ENCODE measurements at places on chromosomes 7 and 10.

DNA sequence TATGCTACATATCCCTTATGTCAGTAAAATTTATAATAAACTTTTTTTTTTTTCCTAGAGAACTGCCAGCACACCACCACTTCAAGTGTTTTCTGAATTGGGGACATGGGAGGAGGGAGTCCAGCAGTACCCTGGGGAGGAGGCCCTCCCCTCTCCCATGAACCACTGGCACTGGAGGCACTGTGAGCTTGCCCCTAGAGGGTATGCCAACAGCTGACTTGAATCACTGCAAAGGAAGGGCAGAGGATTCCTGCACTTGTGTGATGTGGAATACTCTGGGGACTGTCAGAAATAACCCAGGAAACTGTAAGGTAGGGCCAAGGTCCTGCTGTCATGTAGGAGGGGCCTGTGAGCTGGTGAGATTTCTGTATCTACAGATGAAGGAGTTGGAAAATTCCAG, 8.5 kb upstream of the ARMS2 start:
- DNase-seq, result no peak

GRCh38 chr7:45203459-45203858, 45.9 kb downstream of the RAMP3 start:
- DNase-seq, result no peak

- no peak for DNase-seq
These were observed 111.3 kb upstream of the C1QL3 start for GRCh38 chr10:16632996-16633395.

GRCh38 chr7:81811956-81812865, 42.4 kb upstream of the HGF start:
- DNase-seq, result no peak

- no peak for DNase-seq
These were observed 114.1 kb downstream of the VIPR2 start for GRCh38 chr7:159030490-159031134.

- DNase-seq, result no peak
These were observed at the start of gene DEPP1 for GRCh38 chr10:44978570-44979280. DEPP1 (minus strand) TSS chr10:44978809; CDS start chr10:44978030, 779 bp downstream.

GRCh38 chr7:141584935-141585334, 33.7 kb downstream of the AGK start:
- DNase-seq, result no peak

Data from HFFc6 (cell line).